ENCODE measurements at places on chromosomes 6 and 20.

- DNase-seq: no peak
Observed at GRCh38 chr6:146859795-146860495, 261.2 kb downstream of the ADGB start.

- peak; percentile 93 for DNase-seq
Observed at GRCh38 chr6:7124636-7125035, 16.9 kb downstream of the RREB1 start.

- no peak for DNase-seq
Observed at GRCh38 chr20:23309781-23310180, 40.8 kb upstream of the NXT1 start.

- DNase-seq: no peak
Observed at GRCh38 chr20:6956056-6956455, 188.6 kb downstream of the BMP2 start.

DNA sequence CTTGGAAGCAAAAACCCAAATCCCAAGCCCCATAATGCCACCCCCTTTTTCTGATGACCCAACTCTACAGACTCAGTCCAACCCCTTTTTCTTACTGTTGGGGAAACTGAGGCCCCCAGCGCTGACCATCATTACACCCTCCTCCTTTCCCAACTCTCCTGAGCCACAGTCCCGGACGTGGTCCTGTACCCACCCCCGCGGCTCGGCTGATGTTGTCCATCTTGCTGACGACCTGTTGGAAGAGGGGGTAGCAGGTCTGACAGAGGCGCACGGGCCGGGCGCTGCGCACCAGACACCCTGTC, 533 bp downstream of the OSTM1 start:
- DNase-seq: no peak

DNA sequence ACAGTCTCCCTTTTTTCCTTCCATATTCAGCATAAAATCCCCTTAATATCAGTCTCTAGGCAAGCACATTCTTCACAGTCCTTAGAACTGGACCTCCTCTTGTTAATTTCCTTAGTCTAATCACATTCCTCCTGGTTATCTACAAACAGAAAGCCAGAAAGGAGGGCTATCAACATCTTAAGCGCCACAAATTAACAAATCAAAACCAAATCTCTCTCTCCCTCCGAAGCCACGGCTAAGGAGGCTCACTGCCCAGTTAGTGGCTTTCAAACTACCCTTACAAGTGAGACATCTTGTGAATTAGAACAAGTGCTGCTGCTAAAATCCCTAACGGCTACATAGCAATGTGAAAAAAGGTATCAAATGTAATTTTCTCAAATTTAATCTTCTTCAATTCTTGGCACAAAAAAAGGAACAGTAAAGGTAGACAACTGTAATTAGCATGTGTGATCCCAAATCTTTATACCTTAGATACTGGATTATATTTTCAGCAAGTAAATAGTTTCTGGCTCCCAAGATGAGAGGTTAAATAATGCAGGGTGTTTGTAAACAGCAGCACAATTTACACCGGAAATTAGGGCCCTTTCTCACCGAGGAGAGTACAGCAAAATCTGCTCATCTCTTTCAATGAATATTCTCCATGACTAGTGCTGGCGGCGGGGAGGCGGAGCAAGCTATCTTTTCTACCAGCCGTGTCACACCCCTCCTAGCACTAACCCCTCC, 1.4 kb upstream of the TRIM39 start:
- no peak for DNase-seq

DNA sequence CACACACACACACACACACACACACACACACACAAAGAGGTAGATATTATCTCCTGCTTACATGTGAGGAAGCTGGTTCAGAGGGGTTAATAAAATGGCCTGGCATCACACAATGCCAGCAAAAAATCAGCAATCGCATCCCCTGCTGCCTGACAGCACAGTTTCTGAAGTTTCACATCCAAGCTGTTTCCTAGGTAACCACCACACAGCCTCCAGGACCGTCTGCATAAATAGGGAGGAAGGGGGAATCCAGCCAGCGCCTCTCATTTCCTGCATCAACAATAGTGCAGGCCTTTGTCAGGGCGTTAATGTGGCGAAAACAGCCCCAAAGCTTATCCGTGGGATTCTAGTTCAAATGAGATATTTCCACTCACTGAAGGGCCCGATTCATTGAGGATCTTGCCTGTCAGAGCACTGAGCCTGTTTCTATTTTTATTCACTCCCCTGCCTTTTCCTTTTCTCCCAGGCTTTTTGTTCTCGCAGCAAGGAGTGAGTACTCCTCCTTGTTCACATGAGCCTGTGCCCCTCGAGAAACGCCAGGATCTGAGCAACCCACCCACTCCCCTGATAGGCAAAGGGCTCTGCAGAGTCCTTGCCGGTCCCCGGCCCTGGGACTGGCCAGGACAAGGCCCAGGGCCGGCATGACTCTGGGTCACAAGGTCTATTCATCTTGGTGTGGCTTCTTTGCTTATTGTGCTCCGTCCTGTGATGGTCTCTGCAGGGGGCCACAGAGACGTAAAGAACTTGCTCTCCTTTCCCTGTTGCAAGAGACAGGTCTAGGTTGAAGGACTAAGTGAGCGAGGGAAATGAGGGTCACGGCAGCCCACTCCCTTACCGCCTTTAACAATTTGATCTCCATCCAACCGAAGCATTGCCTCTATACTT, 32.7 kb downstream of the TUBB2B start:
- DNase-seq: no peak

GRCh38 chr6:89843070-89843469, 13.4 kb downstream of the CASP8AP2 start:
- peak; percentile 60 for DNase-seq

GRCh38 chr6:104253236-104253635, 606.5 kb downstream of the HACE1 start:
- DNase-seq: no peak

Measured in kidney tubule cell (primary cell).